ENCODE measurements at places on chromosomes 5 and 9.

- peak; percentile 77 for DNase-seq
Observed at GRCh38 chr9:4371108-4371507, 71.2 kb upstream of the GLIS3 start.

GRCh38 chr9:108751369-108751768 is 104.4 kb downstream of the ACTL7B start:
- DNase-seq, result peak; percentile 10

- no peak for DNase-seq
Observed at GRCh38 chr9:71854811-71855210, 56.2 kb downstream of the ABHD17B start.

GRCh38 chr9:35736201-35736633 is 3.8 kb downstream of the CREB3 start:
- no peak for DNase-seq

Data from GM04504 (cell line).